ENCODE measurements at places on chromosomes 12 and 14. TPM values are rescaled to one million over a fixed set of nuclear protein-coding genes. Genes with fewer than 3 reads are reported as not detected.

ADCY6 gene
- 11.3 TPM for total RNA-seq

BIN2 gene
- total RNA-seq: 0.08 TPM

SSPN gene
- 0.37 TPM for total RNA-seq

ADCY4 gene
- not detected for total RNA-seq

APEX1 gene
- total RNA-seq: 254 TPM

PRICKLE1 gene
- 0.83 TPM for total RNA-seq

TMED8 gene
- total RNA-seq: 6.0 TPM

IAPP gene
- not detected for total RNA-seq

DACT1 gene
- 0.74 TPM for total RNA-seq

PDE3A gene
- 2.9 TPM for total RNA-seq

INSM2 gene
- 0.05 TPM for total RNA-seq

OR6S1 gene
- not detected for total RNA-seq

C3AR1 gene
- total RNA-seq: not detected

CAPZA3 gene
- not detected for total RNA-seq

CD163 gene
- 0.06 TPM for total RNA-seq

SSTR1 gene
- 0.02 TPM for total RNA-seq

All from A549 treated with AZD2906 at 1 μM for 4 hours (cell line).